ENCODE measurements at places on chromosomes 6 and 20.

DNA sequence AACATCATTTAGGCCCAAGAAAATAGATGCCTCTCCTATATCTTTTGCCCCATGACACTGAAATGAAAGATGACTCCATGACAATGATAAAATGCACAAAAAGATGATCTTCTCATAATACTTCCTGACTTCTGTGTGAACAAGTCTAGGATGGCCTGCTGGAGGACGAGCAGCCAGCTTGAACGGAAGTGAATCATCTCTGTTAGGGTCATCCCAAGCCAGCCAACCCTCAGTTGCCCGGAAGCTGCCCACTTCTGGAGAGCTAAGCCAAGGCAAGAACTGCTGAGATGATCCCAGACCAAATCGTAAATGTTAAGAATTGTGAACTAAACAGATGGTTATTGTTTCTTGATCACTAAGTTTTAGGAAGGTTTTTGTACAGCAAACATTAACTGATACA, 249.7 kb upstream of the HS3ST5 start:
- DNase-seq: no peak

DNA sequence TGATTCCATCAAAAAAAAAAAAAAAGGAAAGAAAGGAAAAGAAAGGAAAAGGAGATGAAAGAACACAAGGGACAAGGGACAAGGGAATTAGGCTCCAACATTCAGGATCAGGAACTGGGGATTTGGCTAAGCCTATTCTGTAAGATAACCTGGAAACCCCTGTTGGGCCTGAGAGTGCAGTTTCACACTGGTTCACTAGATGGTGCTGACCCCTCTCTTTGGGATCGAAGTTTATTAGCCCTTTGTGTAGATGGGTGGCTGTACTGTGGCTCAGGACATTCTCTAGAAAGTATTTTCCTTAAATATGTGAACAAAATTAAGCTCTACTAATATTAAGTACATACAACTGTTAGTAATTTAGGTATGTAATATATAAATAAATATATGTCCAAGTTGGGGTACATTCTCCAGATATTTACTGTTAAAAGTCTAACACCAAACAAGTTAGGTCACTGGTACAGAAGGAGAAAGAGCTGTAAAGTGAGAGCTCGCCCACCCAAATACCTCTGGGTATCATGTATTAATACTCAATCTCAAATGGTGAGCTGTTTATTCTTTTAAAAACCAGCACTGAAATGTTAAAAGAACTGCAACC, 6.3 kb downstream of the OR2A4 start:
- no peak for DNase-seq

DNA sequence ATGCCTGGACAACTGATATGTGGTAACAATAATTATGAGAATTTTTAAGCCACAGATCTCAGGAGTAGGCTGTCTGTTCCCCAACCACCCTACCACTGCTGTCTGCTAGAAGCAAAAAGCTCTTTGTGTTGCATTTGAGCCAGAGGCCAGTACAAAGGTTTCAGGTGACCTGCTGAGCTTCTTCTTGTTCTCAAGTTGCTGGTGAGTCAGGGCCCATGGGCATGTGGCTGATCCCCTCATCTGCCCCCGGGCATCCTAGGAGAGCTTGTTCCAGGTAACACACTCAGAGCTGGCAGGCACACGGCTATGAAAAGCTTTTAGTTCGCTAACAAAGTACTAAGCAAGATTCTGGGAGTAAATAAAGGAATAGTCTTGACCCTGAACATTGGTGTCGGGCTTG, 285.3 kb downstream of the CDC5L start:
- DNase-seq: no peak

GRCh38 chr20:1424336-1424735, 31.5 kb upstream of the FKBP1A start:
- no peak for DNase-seq

DNA sequence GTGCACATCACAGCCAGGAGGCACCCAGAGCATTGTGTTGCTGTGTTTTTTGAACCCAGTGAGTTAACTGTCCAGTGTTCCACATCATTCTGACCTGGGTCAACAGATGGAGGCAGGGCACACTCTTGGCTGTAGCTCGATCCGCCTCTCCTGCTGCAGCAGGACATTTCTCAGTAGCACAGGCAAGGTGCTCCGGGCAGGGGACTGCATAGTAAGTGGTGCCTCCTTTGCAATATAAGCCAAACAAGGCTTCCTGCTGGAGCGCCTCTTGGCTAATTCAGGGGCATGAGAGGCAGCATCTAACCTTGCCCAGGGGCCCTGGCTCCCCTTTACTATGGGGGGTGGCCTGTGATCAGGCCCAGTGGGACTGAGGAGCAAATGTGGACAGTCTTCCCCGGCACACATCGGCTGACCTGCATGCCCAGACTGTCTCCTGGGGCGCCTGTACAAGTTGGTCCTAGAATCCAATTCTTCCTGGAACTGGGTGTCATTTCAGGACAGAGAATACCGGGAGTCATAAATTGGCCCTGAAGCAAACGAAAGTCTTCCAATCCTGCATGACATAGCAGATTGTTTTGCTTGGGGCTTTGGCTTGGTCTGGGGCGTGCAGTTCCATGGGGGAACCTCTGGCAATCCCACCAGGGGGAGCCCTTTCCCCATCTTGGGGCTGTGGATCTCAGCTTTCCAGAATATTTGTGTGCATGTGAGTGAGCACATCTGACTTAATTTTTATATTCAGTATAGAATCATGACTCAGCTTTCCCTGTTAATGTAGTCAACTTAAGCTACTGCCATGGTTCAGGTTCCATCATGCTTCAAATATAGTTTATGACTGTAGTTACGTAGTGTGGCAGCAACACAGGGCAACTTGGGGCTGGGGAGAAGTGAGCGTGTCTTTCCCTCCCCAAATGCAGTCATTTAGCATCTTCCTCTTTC, 56.0 kb upstream of the DDR1 start:
- DNase-seq: peak; percentile 41

DNA sequence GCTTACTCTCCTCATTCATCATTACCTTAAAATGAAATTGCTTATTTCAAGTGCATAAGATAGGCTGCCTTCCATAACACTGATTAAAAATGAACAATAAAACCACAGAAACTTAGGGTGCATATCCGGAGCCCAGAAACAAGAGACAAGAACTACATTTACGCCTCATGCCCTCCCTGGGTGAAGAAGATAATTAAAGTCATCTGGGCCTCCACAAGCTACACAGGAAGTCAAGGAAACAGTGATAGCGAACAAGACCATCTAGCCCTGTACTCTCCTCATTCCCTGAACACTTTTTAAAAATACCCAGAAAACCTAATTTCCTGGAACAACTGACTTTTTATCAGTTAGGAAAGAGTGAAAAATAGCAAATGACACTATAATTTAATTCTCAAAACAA, 6.3 kb downstream of the SOD2 start:
- DNase-seq: no peak

DNA sequence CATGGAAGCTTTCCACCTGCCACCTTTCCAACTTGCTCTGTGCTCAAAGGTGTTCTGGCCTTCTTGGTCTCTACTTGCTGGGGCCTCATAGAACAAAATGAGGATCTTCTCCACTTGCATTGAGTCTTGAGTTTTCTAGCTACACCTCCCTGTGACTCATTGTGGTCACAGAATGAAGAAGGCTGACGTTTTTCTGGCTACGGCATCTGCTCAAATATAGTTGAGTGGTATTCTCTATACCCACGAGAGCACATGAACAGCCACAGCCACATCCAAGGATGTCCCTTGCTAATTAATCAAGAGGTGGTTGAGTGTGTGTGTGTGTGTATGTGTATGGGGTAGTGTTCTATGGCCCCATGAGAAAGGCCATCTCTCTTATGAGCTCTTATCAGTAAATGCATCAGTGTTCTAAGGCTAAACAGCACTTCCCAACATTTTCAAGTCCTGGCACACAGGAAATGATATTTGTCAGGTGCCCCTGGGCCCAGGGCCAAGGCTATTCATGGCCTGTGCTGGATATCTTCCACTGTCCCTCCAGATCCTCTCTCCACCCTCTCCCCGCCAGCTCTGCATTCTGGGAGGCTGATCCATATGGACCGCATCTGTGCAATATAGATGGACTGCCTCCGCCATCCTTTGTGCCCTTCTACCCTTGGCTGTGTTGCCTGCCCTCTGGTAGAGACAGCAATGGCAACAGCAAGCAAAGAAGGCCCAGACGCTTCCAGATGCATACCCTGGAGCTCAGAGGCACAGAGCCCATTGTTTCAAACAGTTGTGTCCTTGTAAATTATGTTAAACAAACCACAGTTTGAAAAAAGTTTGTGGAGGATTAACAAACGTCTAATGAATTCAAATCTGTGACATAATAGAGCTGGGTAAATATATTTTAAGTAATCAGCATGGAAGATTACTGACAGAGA, 150.2 kb downstream of the LRFN2 start:
- peak; percentile 95 for DNase-seq

- DNase-seq: no peak
Observed at GRCh38 chr6:33882154-33882553, 78.4 kb upstream of the MLN start.

DNA sequence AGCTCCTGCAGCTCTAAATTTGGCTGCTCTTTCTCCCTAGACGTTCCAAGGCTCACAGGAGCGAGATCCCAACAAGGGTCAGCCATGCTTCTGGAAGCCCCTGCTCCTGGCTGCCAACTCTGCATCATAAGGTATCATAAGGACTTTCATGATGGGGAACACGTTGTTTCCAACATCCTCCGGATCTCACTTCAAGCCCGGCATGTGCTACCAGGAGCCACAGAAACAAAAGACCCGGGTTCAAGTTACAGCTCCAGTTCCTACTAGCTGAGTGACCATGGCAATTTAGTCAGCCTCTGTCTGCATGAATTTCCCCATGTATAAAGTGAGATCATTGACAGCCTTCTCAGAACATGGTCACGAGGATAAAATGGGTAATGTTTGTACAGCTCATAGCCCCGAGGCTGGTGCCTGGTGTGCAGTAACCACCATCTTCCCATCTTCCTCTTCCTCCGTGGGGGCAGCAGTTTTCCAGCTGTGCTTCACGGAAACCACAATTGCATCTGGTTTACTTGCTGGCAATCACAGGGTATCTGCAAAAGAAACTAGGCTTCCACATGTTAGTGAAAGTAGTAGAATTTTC, 209.0 kb upstream of the ECI2 start:
- peak; percentile 19 for DNase-seq

GRCh38 chr6:125571207-125571755, 178.2 kb upstream of the HEY2 start:
- DNase-seq: no peak

DNA sequence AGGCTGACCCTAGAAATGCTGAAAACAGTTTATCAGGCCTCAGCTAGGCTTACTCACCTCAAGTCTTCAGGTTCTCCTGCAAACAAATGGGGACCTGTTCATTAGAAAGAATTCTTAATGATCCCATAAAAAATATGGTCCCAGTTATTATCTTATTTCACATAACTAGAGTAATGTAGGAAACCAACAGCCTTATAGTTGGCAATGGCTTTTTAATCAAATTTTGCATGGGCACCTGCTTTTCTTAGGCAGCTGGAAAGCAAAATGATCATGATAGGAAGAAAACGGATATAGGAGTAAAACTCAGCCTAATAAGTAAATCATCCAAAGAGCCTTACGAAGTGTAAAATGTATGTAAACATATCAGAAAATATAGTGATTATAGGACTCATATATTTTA, 1.3 kb downstream of the NRSN1 start:
- no peak for DNase-seq

- DNase-seq: no peak
Observed at GRCh38 chr6:37141281-37142049, 28.5 kb upstream of the PIM1 start.

DNA sequence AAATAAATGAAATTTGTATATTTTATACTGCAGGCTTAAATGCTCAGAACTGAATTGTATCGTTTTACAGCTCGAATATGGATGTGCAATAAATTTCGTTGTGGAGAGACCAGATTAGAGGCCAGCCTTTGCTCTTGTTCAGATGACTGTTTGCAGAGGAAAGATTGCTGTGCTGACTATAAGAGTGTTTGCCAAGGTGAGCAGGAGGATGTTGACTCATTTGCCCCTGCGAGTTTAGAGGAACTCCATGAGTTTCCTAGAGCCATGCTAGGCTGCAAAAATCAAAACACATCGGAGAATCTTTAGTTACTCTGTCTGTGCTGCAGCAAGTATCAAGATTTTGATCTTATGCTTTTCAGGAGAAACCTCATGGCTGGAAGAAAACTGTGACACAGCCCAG, 15.4 kb downstream of the ENPP3 start:
- DNase-seq: no peak

GRCh38 chr20:41424546-41424945, 57.9 kb upstream of the EMILIN3 start:
- DNase-seq: no peak

DNA sequence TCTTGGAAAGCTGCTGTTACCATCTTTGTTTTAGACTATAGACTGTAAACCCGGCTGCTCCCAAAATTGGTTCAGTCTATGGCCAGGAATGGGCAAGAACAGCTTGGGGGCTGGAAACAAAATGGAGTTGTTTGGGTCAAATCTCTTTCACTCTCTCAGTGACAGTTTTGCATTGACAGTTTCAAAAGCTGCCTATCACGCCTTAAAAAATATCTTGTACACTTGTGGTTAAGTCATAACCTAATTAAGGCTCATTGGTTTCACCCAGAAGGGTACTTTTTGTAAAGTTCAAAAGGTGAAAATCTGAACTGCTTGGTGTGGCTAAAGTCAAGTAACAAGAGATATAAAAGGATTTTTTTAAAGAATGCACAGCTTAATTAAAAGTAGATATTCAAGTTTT, 76.1 kb upstream of the PRL start:
- no peak for DNase-seq

GRCh38 chr20:10004900-10005299, 29.9 kb upstream of the ANKEF1 start:
- no peak for DNase-seq

- no peak for DNase-seq
Observed at GRCh38 chr6:97757575-97757974, 474.6 kb upstream of the MMS22L start.

GRCh38 chr20:19784511-19785172, 26.6 kb downstream of the RIN2 start:
- peak; percentile 79 for DNase-seq

GRCh38 chr6:22664968-22665367, 95.6 kb downstream of the HDGFL1 start:
- DNase-seq: no peak

- no peak for DNase-seq
Observed at GRCh38 chr6:111810294-111811131, 62.7 kb downstream of the FYN start.

Measured in NCI-H2029 (cell line).